AG10803 (cell line): ENCODE measurements at places on chromosomes 4 and X.

- DNase-seq: peak; percentile 78
These were observed 89.6 kb upstream of the MAD2L1 start for GRCh38 chr4:120156120-120156718.

DNA sequence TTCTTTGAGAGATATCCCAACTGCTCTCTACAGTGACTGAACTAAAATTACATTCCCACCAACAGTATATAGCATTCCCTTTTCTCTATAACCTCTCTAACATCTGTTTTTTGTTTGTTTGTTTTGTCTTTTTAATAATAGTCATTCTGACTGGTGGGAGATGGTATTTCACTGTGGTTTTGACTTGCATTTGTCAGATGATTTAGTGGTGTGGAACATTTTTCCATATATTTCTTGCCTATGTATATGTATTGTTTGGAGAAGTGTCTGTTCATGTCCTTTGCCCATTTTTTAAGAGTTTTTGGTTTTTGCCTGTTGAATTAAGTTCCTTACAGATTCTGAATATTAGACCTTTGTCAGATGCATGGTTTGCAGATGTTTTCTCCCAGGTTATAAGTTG is 9.0 kb downstream of the USO1 start:
- DNase-seq: peak; percentile 20

GRCh38 chr4:41539711-41540110 is 1.8 kb downstream of the LIMCH1 start:
- DNase-seq: no peak

- DNase-seq: peak; percentile 81
These were observed 60.5 kb downstream of the MSX1 start for GRCh38 chr4:4919927-4920326.

GRCh38 chr4:151948351-151949016 is 187.7 kb upstream of the GATB start:
- peak; percentile 24 for DNase-seq

GRCh38 chr4:122900314-122900713 is 22.1 kb downstream of the NUDT6 start:
- peak; percentile 39 for DNase-seq

- no peak for DNase-seq
These were observed 9.0 kb upstream of the PIM2 start for GRCh38 chrX:48927736-48928382.

DNA sequence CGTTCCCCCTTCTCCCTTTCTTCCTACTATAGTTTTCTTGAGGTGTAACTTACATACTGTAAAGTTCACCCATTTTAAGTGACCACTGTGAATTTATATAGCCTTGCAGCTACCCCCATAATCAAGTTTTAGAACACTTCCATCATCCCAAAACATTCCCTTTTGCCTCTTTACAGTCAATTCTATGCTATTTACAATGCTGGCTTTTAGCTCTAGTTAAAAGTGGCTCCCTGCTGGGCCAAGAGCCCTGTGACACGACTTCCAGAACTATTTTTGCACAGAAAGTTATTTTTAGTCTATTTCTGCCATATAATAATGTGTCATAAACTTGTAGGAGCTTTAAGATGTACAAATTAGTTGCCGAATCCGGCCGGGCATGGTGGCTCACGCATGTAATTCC is 26.9 kb downstream of the MAP7D2 start:
- DNase-seq: no peak

DNA sequence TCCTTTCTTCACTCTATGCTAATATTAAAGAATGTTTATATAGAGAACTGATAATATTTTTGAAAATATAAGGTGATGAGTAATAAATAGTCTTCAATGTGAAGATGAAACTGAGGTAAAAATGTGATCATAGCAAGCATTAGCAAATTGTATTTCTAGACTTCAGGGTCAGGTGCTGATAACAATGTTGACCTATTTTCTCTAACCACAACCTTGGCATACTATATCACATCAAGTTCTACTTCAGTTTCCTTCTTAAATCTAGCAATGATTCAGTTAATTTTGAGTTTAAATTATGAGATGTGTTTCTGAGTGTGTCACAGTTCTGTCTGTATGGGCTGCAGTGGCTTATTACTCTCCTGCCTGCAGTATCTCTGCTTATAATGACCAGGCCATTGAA is 209.4 kb downstream of the RAPGEF2 start:
- DNase-seq: no peak

DNA sequence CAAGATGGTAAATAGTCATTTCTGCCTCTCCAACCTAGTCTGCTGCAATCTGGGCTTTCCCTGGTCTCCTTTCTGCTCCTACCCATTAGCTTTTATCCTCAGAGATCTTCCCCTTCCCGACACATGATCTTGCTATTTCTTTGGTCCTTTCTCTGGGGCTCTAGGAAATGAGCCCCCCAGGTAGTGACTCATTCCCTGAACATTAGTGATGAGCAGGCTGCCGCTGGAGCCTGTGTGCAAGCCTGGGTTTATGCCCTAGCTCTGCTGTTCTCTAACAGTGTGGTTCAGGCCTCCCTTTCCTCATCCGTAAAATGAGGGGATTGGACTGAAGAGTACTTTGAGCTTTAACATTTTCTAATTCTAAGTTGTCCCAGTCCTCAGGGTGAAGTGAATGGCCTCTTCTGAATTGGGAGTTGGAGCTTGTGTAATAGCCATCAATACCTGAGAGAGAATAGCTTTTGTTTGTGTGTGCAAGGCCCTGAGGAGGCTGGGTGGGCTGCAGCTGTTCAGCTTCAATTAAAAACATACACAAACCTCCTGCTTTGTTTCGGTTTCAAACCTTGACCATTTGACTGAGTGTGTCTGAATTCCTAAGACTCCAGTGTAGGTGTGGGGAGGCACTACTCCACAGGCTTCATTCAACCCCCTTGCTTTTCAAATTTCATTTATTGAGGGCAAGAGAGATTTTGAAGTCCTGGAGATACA is 115.6 kb upstream of the SCML1 start:
- no peak for DNase-seq

DNA sequence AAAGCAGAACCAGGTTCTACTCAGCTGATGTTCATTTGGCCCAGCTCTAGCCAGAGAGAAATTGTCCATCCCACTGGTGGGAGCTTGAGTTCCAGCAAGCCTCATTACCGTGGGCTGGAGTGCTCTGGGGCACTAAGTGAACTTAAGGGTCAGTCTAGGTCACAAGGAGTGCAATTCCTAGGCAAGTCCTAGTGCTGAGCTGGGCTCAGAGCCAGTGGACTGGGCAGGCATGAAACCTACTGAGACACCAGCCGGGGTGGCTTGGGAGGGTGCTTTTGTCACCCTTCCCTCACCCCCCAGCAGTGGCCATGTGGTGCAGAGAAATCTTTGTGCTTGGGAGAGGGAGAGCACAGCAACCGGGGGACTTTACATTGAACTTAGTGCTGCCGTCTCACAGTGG is 39.4 kb downstream of the GSX2 start:
- DNase-seq: no peak

DNA sequence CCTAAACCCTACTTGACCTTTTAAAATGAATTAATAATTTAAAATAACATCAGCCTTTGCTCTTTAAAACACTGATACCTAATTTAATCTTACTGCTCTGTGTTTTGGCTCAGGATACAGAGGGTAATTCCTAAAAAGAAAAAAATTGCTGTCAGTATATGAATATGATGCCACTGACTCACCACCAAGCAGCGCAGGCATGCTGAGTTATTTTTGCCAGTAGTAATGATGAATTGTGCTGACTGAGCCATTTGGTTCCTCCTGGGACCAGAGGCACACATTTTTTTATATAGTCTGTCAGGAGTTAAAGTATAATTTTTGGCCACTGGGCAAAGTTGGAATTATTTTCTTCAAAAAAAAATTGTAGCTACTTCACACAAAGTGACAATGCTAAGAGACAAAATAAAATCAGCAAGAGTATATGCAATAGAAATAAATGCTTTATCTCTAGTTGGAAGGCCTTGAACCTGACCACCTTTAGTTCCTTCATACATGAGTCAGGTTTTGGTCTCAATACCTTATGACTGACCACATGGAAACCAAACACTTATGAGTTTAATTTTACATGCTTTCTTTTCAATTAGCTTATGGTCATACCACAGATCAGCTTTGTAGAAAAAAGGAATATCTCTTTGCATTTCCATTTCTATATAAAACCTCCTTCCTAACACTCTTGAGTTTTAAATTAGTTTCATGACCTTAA is 115.1 kb downstream of the PPP3CA start:
- peak; percentile 77 for DNase-seq

GRCh38 chr4:139603576-139604410 is 47.8 kb upstream of the SETD7 start:
- DNase-seq: peak; percentile 67

DNA sequence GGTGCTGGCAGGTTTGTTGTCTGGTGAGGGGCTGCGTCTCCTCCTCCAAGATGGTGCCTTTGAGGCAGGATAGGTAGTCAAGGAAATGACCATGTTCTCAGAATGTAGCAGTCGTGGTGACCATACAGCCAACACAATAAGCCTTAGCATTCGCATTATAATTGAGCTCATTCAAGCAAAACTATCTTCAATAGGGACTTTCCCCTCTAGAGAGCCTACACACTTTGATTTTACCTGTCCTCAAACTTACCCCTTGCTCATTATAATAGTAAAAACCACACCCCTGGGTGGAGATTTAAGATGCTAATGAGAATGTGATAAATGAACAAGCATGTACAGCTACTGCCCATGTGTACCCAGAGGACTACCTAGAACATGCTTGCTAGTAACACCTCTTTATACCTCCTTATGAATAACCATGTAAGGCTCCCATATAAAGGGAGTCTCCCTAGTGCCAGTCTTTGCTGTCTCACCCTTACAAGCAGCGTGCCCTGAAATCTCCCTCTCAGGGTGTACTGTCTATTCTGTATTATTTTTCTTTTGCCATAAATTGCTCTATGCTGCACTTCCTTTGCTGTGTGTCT is 48.2 kb downstream of the FGFBP1 start:
- DNase-seq: no peak

GRCh38 chrX:2513121-2513664 is 12.4 kb upstream of the DHRSX start:
- DNase-seq: no peak

- no peak for DNase-seq
These were observed 1351.7 kb upstream of the ADGRL3 start for GRCh38 chr4:59848457-59848856.

DNA sequence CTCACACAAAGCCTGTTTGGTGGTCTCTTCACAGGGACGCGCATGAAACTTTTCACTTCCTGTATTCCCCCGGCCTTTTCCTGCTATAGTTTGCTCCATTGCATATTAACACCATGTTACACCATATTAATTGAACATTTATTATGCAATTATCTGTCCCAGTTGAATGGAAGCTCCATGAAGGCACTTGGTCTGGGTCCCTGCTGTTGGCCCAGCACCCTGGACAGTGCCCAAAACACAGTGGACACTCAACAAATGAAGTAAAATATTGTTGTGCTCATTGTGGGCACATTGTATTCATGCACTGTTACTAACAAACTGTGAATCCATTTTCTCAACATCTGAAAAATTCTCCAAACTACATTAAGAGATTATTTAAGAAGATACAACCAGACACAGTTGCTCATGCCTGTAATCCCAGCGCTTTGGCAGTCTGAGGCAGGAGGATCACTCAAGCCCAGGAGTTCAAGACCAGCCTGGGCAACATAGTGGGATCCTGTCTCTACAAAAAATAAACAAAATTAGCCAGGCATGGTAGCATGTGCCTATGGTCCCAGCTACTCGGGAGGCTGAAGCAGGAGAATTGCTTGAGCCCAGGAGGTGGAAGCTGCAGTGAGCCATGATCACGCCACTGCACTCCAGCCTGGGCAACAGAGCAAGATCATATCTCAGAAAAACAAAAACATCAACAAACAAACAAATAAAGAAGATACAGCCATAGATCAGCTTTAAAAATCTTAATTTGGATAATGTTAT is 292.7 kb upstream of the TENM3 start:
- no peak for DNase-seq

- no peak for DNase-seq
These were observed 203.6 kb downstream of the ARHGEF9 start for GRCh38 chrX:63581398-63581797.

GRCh38 chrX:149871940-149872339 is 9.0 kb upstream of the MAGEA8 start:
- DNase-seq: no peak

- no peak for DNase-seq
These were observed 93.9 kb upstream of the FRMPD3 start for GRCh38 chrX:107355533-107355932.

- DNase-seq: no peak
These were observed 60.7 kb upstream of the LCORL start for GRCh38 chr4:18082236-18082635.

DNA sequence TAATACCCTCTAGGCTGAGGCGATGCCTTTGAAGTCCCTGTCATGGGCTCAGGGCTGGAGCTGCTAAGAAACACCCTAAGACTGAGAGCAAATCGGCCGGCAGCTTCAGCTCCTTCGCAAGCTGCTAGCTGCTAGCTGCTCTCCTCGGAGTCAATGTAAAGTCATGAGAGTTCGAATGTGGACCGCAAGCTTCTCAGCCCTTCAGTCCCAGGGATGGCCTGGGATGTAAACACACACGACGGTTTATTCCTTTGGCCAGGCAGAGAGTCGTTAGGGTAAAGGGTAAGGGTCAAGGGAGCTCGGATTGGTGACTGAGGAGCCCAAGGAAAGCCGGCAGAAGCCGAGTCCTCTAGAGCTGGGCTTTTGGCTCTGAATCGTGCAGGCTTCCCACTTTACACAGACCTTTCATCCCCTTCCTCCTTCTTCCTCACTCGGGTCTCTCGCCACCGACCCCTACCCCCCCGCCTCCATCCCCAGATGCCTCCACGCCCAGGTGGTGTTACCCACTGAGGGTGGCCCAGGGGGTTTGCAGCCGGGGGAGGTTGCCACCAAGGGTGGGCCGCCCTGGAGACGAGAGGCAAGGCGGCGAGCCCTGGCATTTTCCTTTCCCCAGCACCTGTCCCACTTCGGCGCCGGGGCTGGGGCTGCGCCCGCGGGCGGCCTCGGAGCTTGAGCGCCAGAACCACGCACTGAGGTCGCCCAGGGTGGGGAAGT is 3.1 kb upstream of the BCORL1 start:
- no peak for DNase-seq

- DNase-seq: peak; percentile 54
These were observed 511 bp downstream of the PPM1K start for GRCh38 chr4:88283661-88284438.

DNA sequence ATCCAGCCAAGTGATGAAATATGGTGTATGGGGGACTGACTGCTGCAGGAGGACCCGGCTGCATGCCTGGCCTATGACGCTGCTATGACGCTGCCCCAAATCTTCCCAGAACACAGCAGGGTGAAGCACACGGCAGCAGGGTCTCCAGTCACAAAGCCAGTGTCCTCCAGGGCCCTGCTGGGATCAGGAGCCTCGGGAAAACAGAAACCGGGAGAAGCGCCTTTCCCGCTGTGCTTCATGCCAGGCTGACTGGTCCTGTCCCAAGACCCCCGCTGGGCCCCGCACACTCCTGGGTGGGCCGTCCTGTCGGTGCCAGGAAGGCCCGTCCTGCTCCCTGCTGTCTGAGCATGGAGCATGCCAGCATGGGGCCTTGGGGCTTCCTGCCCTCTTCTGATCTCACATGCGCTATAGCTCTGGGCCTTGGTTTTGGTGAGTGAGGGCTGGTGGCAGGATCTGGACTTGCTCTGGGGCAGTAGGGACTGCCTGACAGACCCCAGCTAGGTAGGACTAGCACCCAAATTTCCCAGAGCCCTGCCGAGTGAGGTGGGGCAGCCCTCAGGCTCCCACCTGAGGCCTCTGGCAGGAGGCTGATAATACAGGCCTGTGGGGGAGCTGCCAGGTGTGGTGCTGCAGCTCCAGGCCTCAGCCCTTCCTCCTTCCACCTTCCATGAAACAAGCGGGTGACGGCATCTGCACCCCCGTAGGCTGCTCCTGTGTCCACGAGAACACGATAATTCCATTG is 64.0 kb downstream of the ACOX3 start:
- DNase-seq: no peak

GRCh38 chr4:185018834-185019455 is 655 bp downstream of the HELT start:
- DNase-seq: no peak
